ENCODE measurements at places on chromosomes 4 and X.

DNA sequence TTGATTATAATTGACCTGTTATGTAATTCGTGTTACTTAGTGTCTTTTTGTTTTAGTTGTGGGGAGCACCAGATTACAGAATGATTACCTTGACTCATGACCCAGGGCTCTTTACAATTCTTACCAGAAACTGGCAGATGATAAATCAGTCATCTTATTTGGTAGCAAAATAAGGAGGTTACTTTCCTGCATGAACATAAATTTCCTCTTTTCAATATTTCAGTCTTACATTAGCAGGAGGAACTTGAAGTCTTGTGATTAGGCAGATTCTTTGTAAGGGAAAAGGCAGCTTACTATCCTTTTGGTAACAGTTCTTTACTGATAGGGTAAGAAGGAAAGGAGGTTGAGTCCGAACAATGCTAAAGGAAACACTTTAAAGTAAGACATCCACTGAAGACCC, 26.0 kb upstream of the SLC25A5 start:
- DNase-seq: no peak

- peak; percentile 88 for DNase-seq
Measured at GRCh38 chr4:137359691-137360315, 172.5 kb downstream of the PCDH18 start.

DNA sequence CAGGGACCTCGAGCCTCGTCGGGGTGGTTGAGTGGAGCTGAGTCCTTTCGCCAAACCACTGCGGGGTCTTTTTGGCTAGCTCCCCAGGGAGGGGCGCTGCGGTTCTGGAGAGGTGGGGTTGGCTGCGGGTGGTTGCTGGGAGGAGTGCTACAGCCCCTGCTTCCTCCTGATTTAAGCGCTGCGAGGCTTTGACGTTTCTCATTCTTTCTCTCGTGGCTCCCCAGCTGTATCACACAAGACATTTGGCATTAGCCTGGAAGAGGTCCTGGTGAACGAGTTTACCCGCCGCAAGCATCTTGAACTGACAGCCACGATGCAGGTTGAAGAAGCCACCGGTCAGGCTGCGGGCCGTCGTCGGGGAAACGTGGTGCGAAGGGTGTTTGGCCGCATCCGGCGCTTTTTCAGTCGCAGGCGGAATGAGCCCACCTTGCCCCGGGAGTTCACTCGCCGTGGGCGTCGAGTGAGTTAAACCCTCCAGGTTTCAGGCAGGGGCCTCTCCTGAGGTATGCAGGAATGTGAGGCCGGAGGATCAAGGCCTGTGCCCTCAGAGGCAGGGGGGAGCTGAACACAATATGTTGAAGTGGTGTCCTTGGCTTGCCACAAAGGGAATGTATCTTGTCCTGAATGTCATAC, 25.5 kb downstream of the ARHGAP36 start:
- no peak for DNase-seq

DNA sequence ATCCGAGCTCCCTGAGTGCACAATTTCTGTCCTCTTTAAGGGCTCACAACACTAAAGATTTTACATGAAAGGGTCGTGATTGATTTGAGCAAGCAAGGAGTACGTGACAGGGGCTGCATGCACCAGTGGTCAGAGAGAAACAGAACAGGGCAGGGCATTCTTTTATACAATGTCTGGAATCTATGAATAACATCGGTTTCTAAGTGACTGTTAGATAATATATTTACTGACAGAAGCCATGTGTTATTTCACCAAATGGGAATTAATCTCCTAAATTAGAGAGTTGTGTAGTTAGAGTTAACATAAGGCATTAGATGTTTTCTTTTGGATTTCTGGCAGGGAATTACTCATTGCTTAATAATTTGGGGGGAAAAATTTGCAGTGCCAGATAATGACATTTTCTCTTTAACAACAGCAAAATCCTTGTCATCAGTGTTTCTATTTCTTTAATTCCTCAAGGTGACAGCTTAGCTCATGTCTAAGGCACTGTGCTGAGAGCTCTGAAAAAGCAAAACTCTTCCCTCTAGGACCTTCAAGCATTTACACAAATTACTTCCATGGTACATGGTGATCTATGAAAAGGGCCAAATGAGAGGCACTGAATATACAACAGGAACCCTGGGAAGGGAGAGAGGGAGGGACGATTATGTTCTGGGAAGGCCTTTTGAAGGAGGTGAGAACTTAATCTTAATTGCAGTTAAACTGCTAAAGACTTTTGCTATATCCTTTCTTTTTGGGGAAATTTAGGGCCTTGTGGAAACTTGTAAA, 145.0 kb downstream of the RTL3 start:
- peak; percentile 3 for DNase-seq

DNA sequence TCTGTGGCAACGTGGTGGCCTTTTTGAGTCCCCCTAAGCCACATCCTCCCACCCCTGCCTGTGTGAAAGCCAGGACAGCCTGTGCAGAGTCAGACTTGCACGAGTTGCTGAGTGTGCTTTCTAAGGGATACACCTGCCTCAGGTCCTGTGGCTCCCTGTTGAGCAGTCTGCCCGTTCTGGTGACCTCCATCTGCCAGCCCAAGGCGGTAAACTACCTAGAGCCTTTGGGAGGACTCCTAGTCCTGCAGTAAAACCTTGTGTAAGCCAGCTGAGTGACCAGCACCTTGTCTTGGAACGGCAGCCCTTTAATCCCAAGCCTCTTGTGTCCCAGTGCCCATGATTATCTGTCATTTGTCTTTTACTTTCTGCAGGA, 69.3 kb downstream of the NBDY start:
- no peak for DNase-seq

DNA sequence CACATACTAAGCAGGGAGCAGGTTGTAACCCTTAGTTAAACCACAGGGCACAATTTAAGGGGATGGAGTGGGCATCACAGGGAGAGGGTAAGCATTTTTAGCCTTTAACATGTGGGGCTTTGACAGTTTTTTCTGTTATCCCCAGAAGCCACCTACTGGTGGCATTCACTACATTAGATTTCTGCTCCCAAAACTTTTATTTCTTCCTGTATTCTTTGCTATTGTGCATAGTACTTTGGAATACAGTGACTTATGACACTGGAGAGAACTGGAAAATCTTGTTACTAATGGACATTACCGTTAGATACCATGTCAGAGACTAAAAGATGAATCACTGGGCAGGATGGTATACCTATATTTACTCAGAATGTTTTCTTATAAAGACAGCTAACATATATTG, 7.3 kb downstream of the TRIM75 start:
- no peak for DNase-seq

DNA sequence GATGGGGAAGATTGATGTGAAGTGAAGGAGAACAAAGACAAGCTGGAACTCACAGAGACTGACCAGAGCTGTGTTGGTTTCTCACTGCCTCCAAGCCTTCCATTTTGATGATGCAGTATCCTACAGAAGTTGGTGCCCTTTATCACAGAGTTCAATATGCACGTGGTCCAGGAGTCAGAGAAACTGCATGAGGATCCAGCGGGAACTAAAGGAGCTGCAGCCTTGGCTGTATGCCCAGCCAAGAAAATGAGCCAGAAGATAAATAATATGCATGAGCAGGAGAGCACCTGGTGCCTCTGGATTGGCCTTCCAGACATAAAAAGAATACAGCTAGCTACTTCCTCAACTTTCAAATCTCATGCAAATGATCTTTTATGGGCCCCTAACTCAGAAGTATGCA, 44.3 kb upstream of the DCLK2 start:
- DNase-seq: peak; percentile 67

Measured in fibroblast of skin of right biceps (primary cell).